ENCODE measurements at places on chromosomes 7 and 10.

DNA sequence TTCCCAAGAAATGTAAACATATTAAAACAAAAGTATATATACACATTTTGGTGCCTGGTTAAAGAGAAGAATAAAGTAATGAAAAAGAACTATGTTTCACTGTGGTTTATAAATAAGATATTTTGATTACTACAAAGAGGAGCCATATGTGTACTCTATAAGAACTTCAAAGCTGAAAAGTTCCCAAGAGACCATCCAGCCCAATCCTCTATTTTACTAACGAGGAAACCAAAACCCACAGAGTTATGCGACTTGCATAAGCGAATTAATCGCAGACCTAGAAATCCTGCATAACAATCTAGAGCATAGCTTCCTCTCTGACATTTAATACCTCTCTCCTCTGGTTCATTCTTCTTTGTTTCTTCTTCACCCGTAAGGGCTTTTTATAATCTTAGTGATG lies 937.1 kb downstream of the CNTNAP2 start:
- DNase-seq: no peak

- no peak for DNase-seq
Measured at GRCh38 chr10:61669849-61670248, 7.1 kb downstream of the CABCOCO1 start.

GRCh38 chr7:142908921-142909890 lies 23.7 kb upstream of the TRPV6 start:
- no peak for DNase-seq

DNA sequence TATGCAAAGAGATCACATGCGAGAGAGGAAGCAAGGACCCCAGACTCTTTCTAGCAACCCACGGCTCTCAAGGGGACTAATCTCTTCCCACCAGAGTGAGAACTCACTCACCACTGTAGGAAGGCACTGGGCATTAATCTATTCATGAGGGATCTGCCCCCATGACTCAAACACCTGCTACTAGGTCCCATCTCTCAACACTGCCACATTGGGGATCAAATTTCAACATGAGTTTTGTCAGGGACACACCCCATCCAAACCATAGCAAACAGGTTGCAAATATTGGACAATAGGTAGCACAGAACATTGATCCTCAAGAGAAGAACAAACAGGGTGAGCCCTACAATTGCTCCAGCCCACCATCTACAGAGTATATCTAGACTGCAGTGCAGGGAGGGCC lies 740.6 kb downstream of the LRMDA start:
- no peak for DNase-seq

- DNase-seq: no peak
Measured at GRCh38 chr10:44071479-44071878, 313.4 kb downstream of the CXCL12 start.

- DNase-seq: no peak
Measured at GRCh38 chr7:70545214-70545613, 586.7 kb upstream of the GALNT17 start.

GRCh38 chr7:44177570-44178131 lies 11.6 kb downstream of the GCK start:
- DNase-seq: no peak

DNA sequence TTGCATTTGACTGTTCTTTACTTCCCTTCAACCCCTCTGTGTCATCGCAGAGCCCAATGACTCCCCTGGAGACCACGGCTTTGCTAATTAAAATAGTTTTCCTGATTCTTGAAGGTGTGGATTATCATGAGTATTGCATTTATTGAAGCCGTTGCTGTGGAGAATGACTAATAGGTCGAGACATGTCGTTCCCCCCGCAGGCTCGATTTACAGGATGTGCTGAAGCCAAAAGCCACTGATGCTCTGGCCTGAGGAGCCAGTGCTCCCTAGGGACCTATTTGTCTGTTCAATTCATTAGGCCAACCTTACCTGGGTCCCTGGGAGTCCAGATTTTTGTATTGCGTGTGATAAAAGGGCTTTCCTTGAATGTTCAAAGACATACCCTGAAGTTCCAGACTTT lies 102.3 kb downstream of the NPTX2 start:
- no peak for DNase-seq

- no peak for DNase-seq
Measured at GRCh38 chr7:51732951-51733350, 416.3 kb upstream of the COBL start.

DNA sequence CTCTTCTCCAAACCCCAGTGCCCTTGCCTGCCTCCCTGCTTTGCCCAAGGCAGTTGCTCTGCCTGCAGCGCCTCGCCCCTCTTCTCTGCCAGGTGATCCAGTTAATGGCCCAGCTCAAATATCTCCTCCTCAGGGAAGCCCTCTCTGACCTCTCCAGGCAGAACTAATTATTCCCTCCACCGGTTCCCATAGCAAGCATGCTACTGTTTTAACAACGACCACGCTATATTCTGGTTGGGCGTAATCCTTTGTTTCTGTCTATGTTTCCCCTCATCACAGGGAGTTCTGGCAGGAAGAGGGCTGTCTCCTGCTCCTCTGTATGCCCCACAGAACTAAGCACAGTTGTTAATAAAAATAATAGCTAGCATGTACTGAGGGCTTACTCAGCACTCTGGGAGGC lies 36.8 kb upstream of the R3HCC1L start:
- no peak for DNase-seq

DNA sequence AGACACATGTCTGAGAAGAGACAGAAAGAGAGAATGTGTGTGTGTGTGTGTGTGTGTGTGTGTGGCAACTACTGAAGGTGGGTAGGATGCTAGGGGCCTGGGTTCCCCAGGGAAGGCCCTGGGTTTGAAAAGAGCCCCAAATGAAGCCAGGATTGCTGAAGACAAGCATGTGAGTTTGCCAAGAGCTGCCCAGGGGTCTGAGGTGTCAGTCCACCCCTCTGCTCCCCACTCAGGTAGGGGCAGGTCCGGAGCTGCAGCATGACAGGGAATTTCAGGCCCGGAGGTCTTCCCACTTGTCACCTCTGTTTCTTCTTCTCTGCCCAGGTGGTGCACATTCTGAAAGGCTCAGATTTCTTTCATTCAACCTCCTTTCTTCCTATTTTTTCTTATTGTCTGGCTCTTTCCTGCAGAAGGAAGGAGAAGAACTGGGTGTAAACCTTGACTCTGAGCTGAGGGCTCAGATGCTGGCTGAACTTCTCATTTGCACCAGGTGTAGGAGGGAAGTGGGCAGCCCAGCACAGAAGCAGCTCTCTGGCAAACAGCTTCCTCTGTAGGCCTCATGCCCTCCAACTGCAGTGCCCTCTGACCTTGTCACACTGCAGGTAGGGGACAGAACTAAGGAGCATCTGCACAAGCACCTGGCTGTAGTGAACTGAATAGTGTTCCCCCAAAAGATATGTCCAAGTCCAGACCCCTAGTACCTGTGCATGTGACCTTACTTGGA lies 79.6 kb upstream of the LRRC4 start:
- DNase-seq: no peak

GRCh38 chr10:68560186-68560942 lies at the start of gene TET1:
TSS of gene TET1 (plus strand) at chr10:68560337. CDS start at chr10:68572339, 12,002 bp downstream.
- peak; percentile 55 for DNase-seq

DNA sequence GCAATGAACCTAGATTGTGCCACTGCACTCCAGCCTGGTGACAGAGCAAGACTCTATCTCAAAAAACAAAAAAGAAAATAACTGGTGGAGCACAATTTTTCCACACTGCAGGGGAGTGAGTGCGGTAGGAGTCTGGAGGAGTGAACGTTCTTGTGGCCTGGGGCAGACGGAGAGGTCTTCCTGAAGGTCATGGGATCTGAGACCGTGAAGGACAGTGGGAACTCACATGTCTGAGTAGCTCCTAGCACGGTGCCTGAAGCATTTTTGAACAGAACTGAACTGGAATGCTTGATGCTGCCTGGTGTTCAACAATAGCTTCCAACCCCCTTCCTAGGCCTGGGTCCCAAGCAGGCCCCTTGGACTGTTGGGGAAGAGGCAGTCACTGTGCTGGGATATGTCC lies 84.3 kb upstream of the PODXL start:
- DNase-seq: no peak

- DNase-seq: no peak
Measured at GRCh38 chr7:100835903-100836811, 8.8 kb upstream of the EPHB4 start.

GRCh38 chr10:110058212-110058611 lies 50.4 kb downstream of the ADD3 start:
- DNase-seq: no peak

DNA sequence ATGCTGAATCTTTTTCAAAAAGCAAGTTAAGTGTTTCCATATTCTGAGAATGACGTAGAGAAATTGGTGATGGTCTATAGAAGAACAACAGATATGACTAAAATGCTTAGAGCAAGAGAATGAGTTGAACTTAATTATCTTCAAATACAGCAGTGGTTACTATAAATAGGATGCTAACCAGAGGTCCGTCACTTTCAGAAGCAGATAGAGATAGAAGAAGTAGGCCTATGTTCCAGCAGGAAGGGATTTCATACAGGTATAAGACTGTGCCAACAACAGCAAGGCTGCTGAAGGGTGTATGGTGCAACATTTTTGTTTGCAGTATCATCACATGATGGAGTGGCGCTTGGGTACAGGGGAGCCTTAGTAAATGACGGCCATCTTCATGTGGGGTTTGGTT lies 68.6 kb downstream of the HBP1 start:
- DNase-seq: no peak

DNA sequence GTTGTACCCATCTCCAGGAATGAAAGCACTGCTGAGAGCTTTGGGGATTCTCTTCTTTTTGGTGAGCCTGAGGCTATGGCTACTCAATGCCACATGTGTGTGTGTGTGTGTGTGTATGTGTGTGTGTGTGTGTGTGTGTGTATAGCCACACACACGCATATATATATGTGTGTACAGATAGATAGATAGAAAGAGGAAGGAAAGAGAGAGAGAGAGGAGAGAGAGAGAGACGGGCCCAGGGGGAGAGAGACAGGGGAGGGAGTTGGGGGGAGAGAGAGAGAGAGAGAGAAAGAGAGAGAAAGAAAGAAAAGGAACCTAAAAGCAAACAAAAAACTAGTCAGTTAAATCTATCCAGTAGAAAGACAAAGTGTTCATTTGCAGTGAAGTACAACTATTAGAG lies 8.3 kb downstream of the SLC13A4 start:
- no peak for DNase-seq
